ENCODE measurements at places on chromosomes 6 and 20. TPM values are rescaled to one million over a fixed set of nuclear protein-coding genes. Genes with fewer than 3 reads are reported as not detected.

- peak; percentile 69 for DNase-seq
These were observed 8.5 kb downstream of the SYNGAP1 start for GRCh38 chr6:33428224-33428965.

- DNase-seq, result no peak
These were observed 35.6 kb downstream of the CTNNBL1 start for GRCh38 chr20:37729452-37729851.

Gene PLA2G7
- polyA plus RNA-seq, result 1.7 TPM

- no peak for DNase-seq
These were observed 3.6 kb downstream of the BPI start for GRCh38 chr20:38307371-38308046.

Gene CDSN
- not detected for polyA plus RNA-seq

Gene TMEM151B
- polyA plus RNA-seq, result 0.27 TPM

DNA sequence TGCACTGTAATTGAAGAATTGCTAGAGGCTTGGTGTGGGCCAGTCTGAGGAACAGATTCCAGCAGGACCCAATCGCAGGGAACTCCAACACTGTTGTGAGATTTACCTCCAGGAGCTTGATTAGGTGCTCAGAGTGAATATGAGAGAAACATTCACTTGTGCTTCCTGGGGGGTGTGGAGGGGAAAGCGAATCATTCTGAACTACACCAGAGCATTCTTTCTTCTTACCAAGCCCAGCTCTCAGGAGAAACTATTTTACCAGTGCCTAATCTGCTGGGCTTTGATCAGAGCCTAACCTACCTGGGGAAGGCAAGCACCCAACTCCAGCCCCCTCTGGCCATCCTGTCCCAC, 7.4 kb upstream of the SIRPB1 start:
- DNase-seq, result no peak

DNA sequence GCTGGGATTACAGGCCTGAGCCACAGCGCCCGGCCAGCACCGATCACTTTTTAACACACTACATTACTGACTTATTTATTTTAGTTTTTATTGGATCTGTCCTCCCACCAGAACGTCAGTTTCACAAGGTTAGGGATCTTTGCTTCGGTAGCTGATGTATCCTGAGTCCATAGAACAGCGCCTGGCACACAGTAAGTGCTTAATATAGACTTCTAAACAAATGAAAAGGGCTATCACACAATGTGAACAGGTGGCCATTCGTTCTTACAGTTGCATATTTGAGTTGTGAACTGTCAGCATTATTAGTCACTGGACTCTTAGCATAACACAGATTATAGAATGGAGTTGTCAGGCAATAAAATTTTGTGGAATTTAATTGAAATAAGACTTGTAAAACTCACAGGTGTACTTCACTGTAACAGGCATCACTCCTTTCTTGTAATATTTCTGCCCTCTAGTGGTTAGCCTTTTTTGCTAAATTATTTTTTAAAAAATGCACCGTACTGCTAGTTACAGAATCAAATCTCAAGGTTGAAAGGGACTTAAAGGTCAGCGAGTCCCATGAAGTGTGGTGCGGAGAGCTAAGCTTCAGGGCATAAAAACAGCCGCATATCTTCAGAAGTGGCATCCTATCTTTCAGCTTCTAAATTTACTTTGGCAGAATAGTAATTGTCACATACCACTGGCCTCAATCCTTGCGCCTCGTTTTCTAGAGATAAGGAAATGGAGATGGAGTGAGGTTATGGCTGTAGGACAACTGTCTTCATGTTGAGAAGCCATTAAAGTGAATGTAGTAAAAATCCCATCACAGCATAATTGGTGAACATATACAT, 3.4 kb upstream of the TBC1D7 start:
- peak; percentile 46 for DNase-seq

- no peak for DNase-seq
These were observed 19.3 kb downstream of the BCAS1 start for GRCh38 chr20:54051068-54051467.
